MCF 10A (cell line): ENCODE measurements at places on chromosomes 6 and 20. TPM values are rescaled to one million over a fixed set of nuclear protein-coding genes. Genes with fewer than 3 reads are reported as not detected.

Gene DOK5
- total RNA-seq = not detected in 2 replicates

Gene SRSF12
- total RNA-seq = 1.1 and 1.2 TPM in 2 replicates

Gene DSTN
- 217 and 280 TPM in 2 replicates for total RNA-seq

Gene GJA10
- not detected in 2 replicates for total RNA-seq

Gene MAS1
- total RNA-seq = not detected in 2 replicates

Gene IL17A
- not detected in 2 replicates for total RNA-seq

Gene AIG1
- 106 and 120 TPM in 2 replicates for total RNA-seq

Gene SOX12
- 17.2 and 17.6 TPM in 2 replicates for total RNA-seq

Gene PSMF1
- 207 and 212 TPM in 2 replicates for total RNA-seq

Gene SPTLC3
- total RNA-seq = 15.6 and 20.3 TPM in 2 replicates

Gene VSX1
- total RNA-seq = not detected in 2 replicates

Gene COL11A2
- 0.91 and 1.5 TPM in 2 replicates for total RNA-seq

Gene COX4I2
- total RNA-seq = not detected in 2 replicates

Gene EYA2
- 0.12 TPM in 1 of 2 replicates, not detected in the other for total RNA-seq

DNA sequence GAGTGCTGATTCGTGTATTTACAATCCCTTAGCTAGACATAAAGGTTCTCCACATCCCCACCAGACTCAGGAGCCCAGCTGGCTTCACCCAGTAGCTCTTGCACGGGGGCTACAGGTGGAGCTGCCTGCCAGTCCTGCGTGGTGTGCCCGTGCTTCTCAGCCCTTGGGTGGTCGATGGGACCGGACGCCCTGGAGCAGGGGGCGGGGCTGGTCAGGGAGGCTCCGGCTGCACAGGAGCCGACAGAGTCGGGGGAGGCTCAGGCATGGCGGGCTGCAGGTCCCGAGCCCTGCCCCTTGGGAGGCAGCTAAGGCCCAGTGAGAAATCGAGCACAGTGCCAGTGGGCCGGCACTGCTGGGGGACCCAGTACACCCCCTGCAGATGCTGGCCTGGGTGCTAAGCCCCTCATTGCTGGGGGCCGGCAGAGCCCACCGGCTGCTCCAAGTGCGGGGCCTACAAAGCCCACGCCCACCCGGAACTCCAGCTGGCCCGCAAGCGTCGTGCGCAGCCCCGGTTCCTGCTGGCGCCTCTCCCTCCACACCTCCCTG, 48.9 kb upstream of the UST start:
- no peak for DNase-seq

DNA sequence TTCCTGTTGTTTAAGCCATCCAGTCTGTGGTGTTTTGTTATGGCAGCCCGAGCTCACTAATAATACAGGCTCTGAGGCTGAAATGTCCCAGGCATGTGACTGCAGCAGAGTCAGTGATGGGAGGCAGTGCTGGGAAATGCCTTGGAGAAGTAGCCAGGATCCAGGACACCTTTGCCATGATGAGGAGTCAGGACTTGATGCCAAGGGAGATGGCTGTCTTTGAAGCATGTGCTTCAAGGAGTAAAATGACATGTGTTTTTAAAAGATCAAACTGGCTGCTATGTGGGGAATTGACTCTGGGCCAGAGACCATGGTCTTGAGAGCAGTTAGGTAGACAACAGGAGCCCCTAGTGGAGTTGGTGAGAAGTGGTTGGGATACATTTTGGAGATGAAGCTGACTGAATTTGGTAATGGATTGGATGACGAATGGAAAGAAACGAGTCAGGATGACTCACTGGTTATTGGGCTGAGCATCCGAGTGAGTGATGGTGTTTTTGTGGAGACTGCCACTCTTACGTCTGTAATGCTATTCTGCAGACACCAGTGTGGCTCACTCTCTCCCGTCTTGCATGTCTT, 322.2 kb downstream of the PLCB1 start:
- DNase-seq = peak; percentile 85

DNA sequence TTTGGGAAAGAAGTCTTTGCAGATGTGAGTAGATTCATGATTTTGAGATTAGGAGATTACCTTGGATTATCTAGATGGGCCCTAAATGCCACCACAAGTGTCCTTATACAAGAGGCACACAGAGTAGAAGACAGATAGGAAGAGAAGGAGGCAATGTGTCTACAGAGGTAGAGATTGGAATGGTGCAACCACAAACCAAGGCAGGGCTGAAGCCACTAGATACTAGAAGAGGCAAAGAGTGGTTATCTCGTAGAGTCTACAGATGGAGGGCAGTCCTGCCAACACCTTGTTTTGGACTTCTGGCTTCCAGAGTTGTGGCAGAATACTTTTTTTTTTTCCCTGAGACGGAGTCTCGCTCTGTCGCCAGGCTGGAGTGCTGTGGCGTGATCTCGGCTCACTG, 138.3 kb upstream of the AKIRIN2 start:
- DNase-seq = no peak

DNA sequence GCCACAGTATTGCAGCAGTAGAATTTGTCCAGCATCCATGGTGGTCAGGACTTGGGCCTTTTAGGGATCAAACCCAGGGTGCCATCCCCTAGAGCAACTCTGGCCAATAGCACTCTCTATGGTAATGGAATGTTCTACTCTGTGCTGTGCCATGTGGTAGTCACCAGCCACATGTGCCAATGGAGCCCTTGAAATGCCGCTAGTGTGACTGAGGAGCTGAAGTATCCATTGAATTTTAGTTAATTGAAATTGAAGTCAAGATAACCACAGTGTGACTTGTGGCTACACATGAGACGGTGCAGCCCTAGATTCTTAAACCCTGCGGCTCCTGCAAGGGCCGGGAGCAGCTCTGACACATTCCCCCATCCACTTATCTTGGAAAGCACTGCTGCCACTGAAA, 54.6 kb downstream of the SLC2A10 start:
- no peak for DNase-seq

- no peak for DNase-seq
These were observed 18.7 kb downstream of the ZNF451 start for GRCh38 chr6:57108691-57109090.

- no peak for DNase-seq
These were observed 94.2 kb downstream of the UTRN start for GRCh38 chr6:144379356-144379755.

DNA sequence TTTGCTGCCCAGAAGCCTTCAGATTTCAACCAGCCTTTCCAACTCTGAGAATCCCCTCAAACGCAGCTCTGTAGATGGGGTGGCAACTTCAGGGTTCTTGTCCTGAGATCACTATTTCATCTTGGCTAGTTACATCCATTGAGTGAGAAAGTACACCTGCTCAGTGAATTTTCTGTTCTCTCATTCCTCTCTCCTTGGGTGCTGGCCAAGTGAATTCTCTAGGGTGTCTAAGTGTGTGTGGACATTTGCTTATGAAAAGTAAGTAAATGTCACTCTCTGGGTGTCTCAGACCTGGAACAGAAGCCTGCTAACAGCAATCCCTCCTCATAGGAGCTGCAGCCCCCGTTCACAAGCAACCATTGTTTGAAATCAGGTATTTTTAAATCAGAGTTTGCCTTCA, 3.8 kb downstream of the RIN2 start:
- DNase-seq = no peak

GRCh38 chr6:149861603-149862423, 2.3 kb downstream of the LRP11 start:
- no peak for DNase-seq

GRCh38 chr6:135568379-135568778, 70.8 kb upstream of the AHI1 start:
- peak; percentile 13 for DNase-seq

GRCh38 chr6:2765896-2766766, 938 bp downstream of the WRNIP1 start:
- no peak for DNase-seq

- DNase-seq = no peak
These were observed 54.5 kb upstream of the IPCEF1 start for GRCh38 chr6:154411076-154411475.

DNA sequence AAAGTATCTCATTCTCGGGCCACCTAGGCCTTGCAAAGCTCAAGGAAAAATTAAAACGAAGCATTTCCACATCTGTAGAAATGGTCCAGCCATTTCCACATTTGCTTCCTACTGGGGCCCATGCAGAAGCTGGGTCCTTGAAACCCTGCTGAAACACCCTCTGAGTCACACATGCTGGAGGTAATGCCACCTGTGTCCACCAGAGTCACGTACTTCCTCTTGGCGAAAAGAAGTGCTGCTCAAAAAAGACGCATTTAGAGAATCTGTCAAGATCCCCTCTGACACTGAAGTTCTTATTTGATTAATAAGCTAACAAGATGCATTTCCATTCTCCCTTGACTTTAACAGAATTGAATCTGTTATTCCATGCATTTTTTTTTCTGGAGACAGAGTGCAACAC, 423.2 kb downstream of the PREX1 start:
- DNase-seq = peak; percentile 6

- no peak for DNase-seq
These were observed 326.2 kb downstream of the CBLN4 start for GRCh38 chr20:55678970-55679667.

GRCh38 chr6:20924911-20925543, 390.8 kb downstream of the CDKAL1 start:
- no peak for DNase-seq

GRCh38 chr6:119182875-119183274, 104.4 kb upstream of the FAM184A start:
- no peak for DNase-seq

DNA sequence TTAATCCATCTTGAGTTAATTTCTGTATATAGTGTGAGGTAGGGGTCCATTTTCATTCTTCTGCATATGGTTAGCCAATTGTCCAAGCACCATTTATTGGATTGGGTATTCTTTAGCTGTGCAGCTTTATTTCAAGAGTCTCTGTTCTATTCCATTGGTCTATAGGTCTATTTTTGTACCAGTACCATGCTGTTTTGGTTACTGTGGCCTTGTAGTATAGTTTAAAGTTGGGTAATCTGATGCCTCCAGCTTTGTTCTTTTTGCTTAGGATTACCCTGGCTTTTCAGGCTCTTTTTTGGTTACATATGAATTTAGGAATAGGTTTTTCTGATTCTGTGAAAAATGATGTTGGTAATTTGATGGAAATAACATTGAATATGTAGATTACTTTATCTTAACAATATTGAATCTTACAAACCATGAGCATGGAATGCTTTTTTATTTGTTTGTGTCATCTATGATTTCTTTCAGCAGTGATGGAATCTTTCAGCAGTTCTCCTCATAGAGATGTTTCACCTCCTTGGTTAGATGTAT, 47.0 kb downstream of the TNFAIP3 start:
- no peak for DNase-seq

DNA sequence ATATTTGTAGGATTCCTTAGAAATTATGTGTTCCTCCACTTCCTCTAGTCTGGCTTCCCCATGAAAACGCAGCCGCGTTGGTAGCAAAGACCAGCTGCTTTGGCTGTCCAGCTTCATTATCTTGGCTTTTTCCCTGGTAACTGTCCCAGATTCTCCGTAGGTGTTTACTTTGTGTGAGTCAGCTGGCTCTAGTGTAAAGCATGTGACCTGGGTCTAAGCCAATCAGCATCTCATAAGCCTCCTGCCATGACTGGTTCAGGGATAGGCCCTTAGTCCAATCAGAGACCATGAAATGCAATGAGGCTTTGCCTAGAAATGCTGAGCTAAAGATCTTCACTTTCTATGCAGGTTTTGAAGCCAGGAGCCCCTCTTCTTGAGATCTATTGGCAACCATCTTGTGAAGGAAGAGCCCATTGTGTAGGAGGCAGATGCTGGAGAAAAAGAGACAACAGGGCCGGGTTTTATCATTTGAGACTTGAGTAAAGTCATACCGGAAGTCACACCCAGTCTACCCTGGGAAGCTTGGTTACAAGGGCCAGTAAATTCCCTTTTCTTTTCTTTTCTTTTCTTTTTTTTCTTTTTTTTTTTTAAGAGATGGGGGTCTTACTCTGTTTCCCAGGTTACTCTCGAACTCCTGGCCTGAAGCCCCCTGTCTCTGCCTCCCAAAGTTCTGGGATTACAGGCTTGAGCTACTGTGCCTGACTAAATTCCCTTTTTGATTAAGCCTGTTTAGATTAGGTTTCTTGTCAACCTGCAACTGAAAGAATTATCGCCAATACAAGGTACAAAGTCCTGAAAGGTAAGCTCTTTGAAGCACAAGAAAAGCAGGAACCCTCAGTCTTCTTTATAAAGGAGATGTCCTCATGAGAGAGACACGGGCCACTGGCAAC, 256.5 kb upstream of the RREB1 start:
- DNase-seq = peak; percentile 95

DNA sequence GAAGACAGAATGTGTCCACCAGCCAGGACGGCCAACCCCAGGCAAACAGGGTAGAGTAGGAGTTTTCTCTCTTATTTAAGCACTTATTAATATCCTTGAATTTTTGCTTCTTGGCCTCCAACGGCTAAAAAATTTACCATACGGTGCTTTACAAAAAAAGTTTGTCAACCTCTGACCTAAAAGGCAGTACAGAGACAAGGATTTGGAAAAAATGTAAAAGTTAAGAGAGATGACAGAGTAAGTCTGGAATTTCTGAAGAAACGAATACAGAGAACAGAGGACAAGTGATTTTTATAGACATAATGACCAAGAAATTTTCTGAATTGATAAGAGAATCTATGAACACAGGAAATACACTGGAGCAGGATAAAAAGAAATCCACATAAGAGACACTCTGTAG, 10.2 kb downstream of the OSER1 start:
- DNase-seq = no peak

DNA sequence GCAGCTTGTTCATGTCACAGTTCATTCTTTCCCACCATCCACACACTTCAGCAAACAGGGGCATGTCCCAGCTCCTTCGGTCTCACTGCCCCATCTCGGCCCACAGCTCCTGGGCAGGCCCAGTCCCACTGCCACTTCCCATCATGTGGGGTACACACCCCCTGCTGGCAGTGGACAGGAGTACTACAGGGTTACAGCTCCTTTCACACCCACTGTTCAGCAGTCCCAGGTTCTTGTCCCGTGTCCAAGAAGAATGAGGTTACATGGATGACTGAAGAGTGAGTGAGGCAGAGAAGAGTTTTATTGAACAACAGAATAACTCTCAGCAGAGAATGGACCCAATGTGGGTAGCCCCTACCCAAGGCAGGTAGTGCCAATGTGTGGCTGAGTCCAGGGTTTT, 77.8 kb upstream of the SMLR1 start:
- DNase-seq = peak; percentile 6

GRCh38 chr6:75273009-75273408, 11.6 kb downstream of the TMEM30A start:
- DNase-seq = no peak

- no peak for DNase-seq
These were observed 255.6 kb downstream of the ERMARD start for GRCh38 chr6:170006900-170007467.

GRCh38 chr20:31717478-31718201, 5.0 kb downstream of the BCL2L1 start:
- DNase-seq = no peak

GRCh38 chr6:90574610-90575009, 12.3 kb downstream of the MAP3K7 start:
- DNase-seq = no peak
